ENCODE measurements at places on chromosomes 13 and 19. TPM values are rescaled to one million over a fixed set of nuclear protein-coding genes. Genes with fewer than 3 reads are reported as not detected.

ATP5F1D gene
- total RNA-seq, result 116 TPM

TRPM4 gene
- 51.6 TPM for total RNA-seq

SPATA13 gene
- total RNA-seq, result 44.2 TPM

GGACT gene
- total RNA-seq, result 3.4 TPM

TPP2 gene
- total RNA-seq, result 41.7 TPM

ZNF442 gene
- total RNA-seq, result 2.5 TPM

Measured in lower lobe of right lung (tissue), 2 donors.